Stimulated activated CD4-positive, alpha-beta T cell treated with anti-CD3 and anti-CD28 coated beads, TNF-alpha, amount 100 ng/mL, for 1 hour (primary cell): ENCODE measurements at places on chromosomes 7 and 10.

- DNase-seq = no peak
Observed at GRCh38 chr10:77504873-77505257, 132.7 kb downstream of the KCNMA1 start.

DNA sequence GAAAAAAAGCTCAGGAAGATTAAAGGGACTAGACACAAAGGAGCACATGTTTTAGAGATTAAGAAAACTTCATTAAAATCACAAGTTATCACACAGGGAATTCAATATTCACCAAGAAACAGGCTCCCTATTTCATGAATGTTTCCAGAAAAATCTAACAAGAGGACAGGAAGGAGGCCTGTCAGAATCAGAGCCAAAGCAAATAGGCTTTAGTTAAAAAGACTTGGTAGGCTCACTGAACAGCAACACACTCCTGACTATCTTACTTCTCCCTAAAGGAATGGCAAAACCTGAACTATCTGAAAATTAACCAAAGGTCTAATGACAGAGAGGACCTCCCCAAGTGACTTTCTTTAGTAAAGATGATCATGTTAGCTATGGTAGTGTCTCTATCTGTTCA lies 188.3 kb upstream of the MEOX2 start:
- DNase-seq = no peak

GRCh38 chr7:2764621-2765020 lies 76.6 kb downstream of the AMZ1 start:
- DNase-seq = no peak

GRCh38 chr10:34010891-34011290 lies 676.4 kb upstream of the NRP1 start:
- DNase-seq = no peak

- no peak for DNase-seq
Observed at GRCh38 chr7:48522692-48523091, 351.4 kb downstream of the ABCA13 start.

GRCh38 chr10:50431791-50432190 lies 180.5 kb upstream of the ASAH2 start:
- no peak for DNase-seq

GRCh38 chr7:2374830-2375728 lies 20.5 kb downstream of the EIF3B start:
- no peak for DNase-seq

GRCh38 chr7:107233174-107233573 lies 64.4 kb downstream of the HBP1 start:
- no peak for DNase-seq

DNA sequence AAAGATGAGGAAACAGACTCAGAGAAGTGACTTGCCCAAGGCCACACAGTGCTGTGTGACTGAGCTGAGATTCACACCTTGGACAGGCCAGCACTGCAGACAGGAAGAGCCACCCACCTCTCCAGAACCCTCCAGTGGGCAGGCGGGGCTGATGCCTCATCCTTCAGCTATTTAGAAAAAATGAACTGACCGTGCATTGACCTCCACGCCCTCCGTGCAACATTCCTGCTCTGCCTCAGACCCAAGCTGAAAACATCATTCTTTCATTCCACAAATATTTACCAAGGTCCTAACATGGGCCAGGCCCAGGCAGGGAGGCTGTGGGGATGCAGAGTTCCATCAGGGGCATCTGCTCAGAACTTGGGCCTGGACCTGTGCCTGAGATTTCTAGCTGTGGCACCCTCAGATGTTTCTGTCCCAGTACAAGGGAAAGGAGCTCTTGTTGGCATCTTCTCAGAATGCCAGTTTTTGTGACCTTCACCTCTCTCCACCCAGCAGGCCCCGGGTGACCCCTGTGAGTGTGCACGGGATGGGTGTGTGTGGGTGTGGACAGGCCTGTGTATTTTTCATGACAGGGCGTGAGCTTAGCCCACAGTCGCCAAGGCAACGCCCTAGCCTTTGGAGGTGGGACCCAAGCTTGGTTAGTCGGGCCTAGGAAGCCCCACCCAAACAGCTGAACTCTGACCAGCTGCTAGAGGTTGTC lies 6.5 kb downstream of the VSIR start:
- DNase-seq = no peak

DNA sequence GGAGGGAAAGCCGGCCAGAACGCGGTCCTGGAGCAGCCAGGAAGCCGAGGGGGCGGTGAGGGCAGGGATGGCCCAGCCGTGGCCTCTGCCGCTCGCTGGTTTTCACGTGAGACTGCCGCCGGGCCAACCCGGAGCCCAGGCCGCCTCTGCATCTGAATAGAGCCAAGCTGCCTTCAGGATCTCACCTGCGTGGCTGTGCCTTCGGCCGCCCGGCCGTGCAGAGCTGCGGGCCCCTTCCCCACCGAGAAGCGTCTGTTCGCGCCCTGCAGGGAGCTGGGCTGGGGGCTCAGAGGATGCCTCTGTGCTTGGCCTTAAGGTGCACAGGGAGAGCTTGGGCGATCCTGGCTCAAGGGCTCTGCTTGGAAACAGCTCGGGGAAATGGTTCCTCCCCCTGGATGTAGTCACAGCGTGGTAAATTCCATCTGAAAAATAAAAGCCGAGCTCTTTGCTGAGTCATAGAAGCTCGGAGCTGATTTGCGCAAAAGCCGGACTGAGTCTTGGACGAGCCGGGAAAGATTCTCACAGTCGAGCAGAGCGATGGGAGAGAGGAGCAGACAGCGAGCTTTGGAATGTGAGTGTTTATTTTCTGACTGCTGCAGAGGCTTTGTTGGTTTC lies at the start of gene JAKMIP3:
TSS of gene JAKMIP3 (plus strand) at position 456 of the 615 bp plus-strand sequence. CDS start 38,863 bp downstream, outside the sequence.
- DNase-seq = no peak

DNA sequence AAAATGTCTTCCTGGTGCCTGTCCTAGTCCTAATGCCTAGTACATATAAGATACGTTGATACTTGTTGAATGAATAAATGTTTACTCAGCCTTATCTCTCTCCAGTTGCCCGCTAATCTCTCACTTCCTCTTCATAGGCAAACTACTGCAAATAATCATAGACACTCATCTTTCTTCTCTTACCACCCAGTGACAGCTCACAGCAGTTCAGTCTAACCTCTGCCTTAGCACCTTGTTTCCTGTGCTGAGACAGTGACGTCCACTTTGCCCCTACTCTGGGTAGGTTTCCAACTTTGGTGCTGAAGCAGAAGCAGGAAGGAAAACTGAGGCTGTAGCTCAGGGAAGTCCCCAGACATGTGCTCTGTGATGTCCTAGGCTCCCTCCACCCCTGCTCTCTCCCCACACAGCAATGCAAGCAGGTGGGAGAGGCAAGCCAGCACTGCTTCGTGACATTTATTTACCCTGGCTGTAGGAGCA lies 45.5 kb upstream of the RHOBTB1 start:
- DNase-seq = no peak

DNA sequence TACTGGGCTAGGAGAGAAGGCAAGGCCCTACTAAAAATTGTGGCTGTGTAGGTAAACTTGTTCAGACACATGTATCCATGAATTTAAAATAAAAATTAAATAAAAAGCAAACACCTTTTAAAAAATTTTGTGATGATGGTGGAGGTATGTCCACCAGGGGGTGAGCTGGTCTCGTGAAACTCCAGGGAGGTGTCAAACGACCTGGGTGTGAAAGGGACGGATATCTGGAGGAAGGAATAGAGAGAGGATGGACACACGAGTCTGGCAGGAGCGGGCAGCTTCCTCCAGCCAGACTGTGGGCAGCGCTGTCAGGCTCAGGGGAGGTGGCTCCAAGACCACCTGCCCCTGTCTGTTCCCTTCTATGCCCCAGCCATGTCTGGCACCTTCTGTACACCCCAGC lies 34.8 kb upstream of the DMBT1 start:
- DNase-seq = no peak

DNA sequence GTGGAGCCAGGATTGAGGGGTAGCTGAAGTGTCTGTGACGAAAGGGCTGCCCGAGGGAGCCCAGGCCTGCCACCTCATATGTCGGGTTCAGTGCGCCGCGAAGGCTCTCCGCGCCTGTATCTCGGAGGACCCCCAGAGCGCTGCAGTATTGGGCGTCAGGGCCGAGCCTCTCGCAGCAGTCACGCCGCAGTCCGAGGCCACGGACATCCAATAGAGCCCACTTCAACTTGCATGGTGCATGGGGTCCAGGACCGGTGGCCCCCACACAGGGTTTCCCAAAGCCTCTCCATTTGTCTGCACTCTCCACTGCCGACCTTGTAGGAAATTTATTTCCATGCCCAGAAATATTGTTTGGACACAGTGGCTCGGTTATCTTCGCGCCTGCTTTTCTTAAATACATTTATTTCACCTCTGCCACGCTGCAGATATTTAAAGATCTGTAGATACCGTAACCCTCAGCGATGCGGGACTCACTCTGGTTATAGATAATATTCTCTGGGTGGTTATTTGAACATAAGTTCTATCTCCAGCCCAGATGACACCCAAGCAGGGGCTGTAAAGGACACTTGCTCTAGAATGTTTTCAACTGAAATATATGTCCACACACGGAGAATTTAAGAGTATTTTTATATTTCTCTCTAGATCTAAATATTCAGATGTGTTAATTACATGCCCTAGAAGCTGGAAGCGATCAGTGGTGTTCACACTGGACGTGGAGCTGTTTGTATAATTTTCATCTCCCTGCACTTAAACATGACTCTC lies 5.1 kb upstream of the ZNF503 start:
- DNase-seq = no peak

- no peak for DNase-seq
Observed at GRCh38 chr7:66912195-66912594, 8.8 kb upstream of the TMEM248 start.

DNA sequence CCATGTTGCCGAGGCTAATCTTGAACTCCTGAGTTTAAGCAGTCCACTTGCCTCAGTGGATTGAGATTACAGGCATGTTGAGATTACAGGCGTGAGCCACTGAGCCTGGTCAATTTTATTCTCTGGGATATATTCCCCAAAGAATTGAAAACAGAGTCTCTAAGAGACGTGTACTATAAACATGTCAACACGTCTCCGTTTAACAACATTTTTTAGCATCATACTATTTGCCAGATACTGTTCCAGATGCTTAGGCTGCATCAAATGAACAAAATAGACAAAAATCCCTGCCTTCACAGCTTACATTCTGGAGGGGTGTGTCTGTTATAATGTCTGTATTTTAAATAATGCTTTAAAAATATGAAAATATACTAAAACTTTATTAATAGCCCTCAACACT lies 54.1 kb upstream of the PRKG1 start:
- DNase-seq = no peak

DNA sequence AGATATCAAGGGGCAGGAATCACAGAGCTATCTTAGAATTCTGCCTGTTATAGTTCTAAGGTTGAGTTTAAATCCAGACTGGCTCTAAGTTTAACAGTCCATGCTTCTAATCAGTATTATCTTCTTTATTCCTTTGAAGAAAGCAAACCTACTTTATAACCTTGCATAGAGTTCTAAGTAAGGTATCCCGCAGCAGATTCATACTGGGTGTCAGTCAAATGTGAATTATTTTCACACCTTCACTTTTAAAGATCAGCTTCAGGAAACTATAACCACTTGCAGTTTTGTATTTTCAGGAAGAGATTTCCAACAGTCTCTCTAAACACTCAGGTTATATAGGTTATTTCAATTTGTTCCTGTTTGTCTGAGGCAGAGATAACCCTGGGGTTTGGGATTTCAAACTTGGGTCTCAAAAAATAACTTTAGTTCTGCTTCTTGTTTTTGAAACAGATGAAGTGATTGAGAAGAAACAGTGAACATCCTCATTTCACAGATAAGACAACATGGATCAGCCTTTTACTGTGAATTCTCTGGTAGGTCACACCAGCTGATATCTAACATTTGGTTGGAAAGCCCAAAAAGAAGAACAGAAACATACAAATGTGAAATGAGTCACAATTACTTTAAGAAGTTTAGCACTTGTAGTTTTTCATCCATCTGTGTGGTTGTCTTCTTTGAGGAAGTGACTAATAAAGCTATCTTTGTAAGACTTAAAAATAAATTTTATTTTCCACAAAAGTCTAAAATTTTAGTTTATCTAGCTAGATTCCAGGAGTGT lies 21.4 kb downstream of the STAMBPL1 start:
- no peak for DNase-seq

DNA sequence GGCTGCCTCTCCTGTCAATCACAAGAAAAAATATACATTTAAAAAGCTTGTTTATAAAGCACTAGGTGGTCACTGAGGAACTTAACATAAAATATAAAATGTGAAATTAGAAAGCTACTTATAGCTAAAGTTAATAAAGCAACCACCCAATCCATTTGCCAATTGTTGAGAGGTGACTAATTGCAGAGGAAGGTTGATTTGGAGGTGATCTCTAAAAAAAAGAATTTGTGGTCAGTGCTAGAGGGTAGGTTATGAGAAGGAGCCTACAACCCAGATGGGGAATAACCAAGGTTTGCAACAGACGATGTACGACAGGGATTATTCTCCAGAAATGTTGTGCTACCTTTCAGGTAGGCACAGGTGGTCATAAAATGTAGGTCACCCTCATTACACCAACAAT lies 444.2 kb upstream of the C7orf33 start:
- no peak for DNase-seq

DNA sequence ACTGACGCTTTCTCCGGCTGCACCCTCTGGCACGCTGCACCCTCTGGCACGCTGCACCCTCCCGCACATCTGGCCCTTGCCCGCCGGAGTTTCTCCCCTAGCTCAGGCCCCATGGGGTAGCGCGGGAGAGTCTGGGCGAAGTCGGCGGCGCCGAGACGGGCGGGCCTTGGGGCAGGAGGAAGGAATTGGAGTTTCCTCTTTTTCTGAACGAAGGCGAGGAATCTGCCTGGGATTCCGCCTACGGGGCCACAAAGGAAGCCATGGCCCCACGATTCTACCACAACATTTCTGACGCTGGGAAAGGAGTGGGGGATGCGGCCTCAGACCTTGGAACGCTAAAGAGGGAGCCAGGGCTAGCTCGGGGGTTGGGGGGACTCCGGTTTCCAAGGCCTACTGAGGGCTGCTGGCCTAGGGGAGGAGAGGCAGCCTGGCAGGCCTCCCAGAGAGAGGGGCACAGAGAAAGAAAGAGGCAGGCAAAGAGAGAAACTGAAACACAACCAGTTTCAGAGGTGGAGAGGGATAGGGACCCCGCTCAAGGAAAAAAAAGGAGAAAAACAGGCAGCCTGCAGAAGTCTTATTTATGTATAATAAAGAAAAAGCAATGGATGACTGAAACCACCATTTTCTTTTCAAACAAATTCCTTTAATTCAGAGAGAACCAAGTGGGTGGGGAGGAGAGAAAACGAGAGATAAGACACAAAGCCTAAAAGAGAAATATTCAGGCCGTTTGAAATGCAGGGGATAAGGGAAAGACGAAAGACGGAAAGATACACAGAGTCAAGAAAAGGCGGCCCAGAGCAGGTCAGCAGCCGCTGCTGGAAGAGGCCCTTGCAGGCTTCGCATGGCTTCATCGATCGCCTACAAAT lies 4.3 kb downstream of the TLX1 start:
- DNase-seq = no peak

DNA sequence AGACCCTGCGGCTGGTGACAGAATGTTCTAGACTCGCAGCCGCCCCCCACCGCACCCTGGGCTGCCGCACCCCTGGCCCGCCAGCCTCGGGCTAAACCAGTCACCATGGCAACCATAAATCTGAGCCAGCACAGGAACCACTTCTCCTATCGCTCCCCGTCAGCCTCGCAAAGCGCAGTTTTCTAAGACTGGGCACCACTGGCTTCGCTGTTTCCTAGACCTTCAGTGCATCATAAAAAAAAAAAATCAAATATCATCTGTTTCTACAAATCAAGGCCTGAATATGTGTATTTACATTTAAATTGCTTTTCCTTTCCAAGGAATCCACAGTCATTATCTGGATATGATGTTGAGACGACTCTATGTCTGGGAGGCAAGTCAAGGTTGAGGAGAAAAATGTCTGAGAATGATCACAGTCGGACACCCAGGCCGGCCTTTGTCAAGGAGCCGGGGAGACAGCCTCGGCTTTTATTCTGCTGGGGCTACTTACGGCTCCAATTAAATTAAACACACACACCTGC lies 99.9 kb downstream of the PTPRN2 start:
- no peak for DNase-seq
